ENCODE measurements at places on chromosomes 1 and 21. TPM values are rescaled to one million over a fixed set of nuclear protein-coding genes. Genes with fewer than 3 reads are reported as not detected.

Gene CR1
- 11.4 TPM for total RNA-seq

DNA sequence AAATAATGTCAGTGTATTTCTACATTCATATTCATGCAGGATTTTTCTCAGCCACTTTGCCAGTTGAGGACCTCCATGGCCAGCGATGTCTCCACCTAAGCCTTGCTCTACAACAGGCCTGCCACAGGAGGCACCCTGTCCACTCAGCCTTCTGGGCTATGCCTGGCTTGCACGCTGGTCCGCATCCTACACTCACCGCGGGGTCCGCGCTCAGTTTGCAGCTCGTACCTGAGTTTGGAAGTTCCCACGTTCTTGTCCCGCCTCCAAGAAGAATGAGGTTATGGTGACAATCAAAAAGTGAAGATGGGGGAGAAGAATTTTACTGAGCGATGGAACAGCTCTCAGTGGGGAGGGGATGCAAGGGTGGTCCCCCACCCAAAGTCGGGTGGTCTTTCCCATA, 93.6 kb upstream of the GRIK1 start:
- DNase-seq, result no peak

Gene RIPPLY3
- total RNA-seq, result not detected

GRCh38 chr1:39084191-39084590, 58.0 kb downstream of the NDUFS5 start:
- DNase-seq, result no peak

GRCh38 chr1:151898519-151898991, 10.8 kb downstream of the THEM4 start:
- DNase-seq, result no peak

DNA sequence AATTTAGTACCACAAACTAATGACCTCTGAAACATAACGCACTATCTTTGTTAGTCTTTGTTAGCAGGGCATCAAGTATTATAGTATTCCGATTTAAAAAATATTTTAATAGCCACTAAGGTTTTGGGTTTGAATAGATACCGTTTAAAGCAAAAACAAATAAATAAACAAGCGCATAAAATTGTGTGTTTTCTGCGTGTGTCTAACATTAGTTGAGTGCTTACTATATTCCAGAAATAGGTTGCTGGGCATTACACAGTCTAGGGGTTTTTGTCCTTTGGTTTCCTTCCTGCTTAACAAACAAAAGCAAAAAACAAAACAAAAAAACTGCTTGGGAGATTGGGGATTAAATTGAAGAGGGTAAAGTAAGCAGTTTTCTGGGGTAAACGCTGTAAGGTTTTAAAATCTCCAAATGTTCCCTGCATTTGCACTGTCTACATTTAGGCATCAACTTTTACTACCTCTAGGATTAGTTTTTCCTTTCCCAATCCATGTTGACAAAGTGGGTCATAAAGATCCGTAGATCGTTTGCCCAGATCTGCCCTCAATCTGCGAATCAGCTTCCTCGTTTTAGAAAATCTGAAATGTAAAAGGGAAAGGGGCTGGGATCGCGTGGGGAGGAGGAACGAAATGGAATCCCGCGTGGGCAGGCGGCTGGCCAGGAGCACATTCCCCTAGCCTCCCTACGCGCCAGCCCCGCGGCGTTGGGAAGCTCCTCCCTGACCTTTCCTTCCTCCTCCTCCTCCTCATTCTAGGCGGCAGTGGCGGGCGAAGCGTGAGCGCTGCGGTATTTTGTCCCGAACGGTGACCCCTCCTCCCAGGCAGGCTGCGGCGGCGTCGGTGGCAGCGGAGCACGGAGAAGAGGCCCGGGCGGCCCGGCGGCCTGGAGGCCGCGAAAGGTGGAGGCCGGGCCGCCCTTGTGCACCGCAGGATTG, at the start of gene KCTD3:
Gene KCTD3, plus strand, starts transcription at position 749 of the 935 bp plus-strand sequence. CDS start 382 bp downstream, outside the sequence.
- DNase-seq, result peak; percentile 89

- DNase-seq, result no peak
Measured at GRCh38 chr1:56856186-56856585, 1.6 kb downstream of the C8A start.

- no peak for DNase-seq
Measured at GRCh38 chr1:173502104-173502503, 25.0 kb downstream of the PRDX6 start.

DNA sequence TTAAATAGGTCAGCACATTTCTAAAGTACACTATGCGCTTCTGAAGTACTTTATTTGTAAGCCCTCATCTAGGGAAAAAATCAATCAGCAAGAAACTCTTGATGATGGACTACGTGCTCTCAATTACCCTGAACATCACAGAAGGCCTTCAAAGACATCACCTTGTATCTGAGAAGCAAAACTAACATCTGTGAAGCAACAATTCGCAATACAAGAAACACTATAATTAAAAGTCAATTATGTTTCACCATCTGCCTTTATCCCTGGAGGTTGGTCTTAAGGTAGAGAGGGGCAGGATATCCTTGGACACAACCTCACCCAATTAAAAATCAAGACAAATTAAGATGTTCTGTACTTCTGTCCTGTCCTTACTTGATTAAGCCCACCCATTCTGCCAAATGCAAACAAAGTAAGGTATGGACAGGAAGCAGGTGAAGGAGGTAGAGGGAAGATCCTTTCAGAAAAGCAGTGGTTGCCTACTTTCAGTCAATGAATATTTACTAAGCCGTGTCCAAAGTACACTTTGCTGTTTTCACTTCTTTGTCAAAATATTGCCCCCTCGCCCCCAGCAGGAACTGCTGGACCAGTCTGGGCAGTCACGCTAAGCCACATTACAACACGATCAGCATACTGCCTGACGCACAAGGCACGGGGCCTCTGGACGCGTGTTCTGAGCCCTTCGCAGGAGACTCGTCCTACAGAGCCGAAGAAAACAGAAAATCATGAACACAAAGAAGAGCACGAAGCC, 887 bp downstream of the SLC19A2 start:
- DNase-seq, result peak; percentile 80

GRCh38 chr1:15259622-15260007, 12.6 kb downstream of the FHAD1 start:
- DNase-seq, result peak; percentile 44

- DNase-seq, result no peak
Measured at GRCh38 chr1:227766015-227766634, 30.9 kb downstream of the SNAP47 start.

Gene CD52
- 348 TPM for total RNA-seq

Gene RNF19B
- 34.3 TPM for total RNA-seq
